ENCODE measurements at places on chromosomes 5 and 9.

DNA sequence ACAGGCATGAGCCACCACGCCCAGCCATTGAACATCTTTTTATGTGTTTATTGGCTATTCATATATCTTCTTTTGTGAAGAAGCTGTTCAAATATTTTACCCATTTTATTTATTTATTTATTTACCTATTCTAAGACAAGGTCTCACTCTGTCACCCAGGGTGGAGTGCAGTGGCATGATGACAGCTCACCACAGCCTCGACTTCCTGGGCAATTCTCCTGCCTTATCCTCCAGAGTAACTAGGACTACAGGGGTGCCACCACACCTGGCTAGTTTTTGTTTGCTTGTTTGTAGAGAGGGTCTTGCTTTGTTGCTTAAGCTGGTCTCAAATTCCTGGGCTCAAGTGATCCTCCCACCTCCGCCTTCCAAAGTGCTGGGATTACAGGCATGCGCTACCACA lies 33.5 kb downstream of the NAIF1 start:
- no peak for DNase-seq
- no peak overlapping the region for H3K27ac ChIP-seq
- peak overlapping the region; percentile 48 for H3K4me3 ChIP-seq
- H3K36me3 ChIP-seq = peaks cover 3% of the 10 kb centered on the region
- H3K27me3 ChIP-seq = peaks cover 7% of the 10 kb centered on the region

- H3K4me3 ChIP-seq = no peak overlapping the region
- no peak overlapping the region for H3K27ac ChIP-seq
- H3K27me3 ChIP-seq = peaks cover 2% of the 10 kb centered on the region
- H3K36me3 ChIP-seq = no peaks in the 10 kb centered on the region
- no peak for DNase-seq
Observed at GRCh38 chr5:58404734-58405133, 55.2 kb downstream of the PLK2 start.

DNA sequence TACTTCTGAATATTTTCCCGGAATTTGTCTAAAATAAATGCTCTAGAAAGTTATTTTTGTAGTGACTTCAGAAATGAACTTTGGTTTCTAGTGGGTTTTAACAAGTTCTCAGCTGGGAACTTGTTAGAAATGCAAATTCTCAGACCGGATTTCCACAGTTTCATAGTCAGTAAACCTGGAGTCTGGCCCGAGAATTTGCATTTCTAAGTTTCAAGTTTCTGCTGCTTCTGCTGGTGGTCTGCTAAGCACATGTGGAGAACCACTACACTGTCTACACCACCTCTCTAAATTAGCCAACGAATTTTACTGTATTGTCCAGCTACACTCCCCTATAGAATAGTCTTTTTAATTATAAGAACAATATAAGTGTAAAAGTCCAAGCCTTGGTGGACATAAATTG lies 208.0 kb downstream of the CHSY3 start:
- no peak overlapping the region for H3K27ac ChIP-seq
- H3K36me3 ChIP-seq = no peaks in the 10 kb centered on the region
- DNase-seq = no peak
- no peaks in the 10 kb centered on the region for H3K4me1 ChIP-seq

- no peak overlapping the region for H3K27ac ChIP-seq
- H3K27me3 ChIP-seq = no peaks in the 10 kb centered on the region
- DNase-seq = no peak
- H3K36me3 ChIP-seq = no peaks in the 10 kb centered on the region
- no peak overlapping the region for H3K4me3 ChIP-seq
Observed at GRCh38 chr9:105503881-105504280, 54.0 kb upstream of the FKTN start.

DNA sequence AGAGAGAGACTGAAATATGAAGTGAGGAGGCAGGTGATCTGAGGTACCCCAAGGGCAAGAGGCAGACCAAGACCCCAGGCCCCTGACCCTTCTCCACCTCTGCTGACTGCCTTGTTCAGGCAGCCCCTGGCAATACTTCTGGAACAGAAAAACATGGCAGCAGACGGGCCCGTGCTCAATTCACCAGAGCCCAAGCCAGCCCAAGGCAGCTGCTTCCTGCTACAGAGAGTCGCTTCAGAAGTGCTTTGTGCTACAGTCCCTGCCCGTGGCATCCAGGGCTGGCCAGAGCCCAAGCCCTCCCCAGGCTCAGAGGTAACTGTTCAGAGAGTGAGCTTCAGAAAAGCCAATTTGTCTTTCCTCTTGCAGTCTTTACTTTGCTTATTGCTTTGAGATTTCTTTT lies 151.4 kb upstream of the FSTL4 start:
- DNase-seq = no peak
- H3K27me3 ChIP-seq = peaks cover 17% of the 10 kb centered on the region
- H3K4me1 ChIP-seq = no peaks in the 10 kb centered on the region
- H3K27ac ChIP-seq = no peak overlapping the region

DNA sequence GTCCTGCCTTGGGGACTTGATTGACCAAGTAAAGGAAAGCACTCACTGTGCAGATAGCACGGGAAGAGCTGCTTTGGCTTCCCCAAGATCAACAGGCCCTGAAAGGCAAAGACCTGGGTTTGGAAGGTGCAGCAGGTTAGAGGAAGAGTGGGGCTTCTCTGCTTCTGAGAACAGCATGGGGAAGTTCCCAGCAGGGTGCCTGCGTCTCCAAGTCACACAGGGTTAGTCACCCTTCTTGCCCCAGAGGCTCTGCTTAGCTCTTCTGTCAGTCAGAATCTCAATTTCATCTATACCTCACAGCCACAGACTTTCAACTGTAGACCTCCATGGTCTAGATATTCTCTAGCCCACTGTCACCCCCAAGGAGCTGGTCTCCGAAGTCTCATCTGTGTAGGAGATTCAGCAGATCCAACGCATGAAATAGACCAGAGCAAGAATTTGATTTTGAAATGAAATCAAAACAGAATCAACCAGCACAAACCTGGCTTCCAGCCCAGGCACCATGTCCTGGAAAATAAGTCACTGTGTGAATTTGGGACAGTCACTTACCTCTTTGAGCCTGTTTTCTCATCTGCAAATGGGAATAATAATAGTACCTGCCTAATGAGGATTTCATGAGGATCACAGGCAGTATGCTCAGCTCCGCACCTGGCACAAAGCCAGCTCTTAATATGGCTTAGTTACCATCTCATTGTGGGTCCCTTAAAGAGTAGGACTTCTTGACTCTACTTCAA lies 64.0 kb downstream of the SFXN1 start:
- peak overlapping the region; percentile 56 for H3K27ac ChIP-seq
- H3K4me3 ChIP-seq = peak overlapping the region; percentile 7
- peak; percentile 41 for DNase-seq
- H3K27me3 ChIP-seq = no peaks in the 10 kb centered on the region

- no peaks in the 10 kb centered on the region for H3K36me3 ChIP-seq
- H3K4me3 ChIP-seq = no peak overlapping the region
- H3K27me3 ChIP-seq = peaks cover 25% of the 10 kb centered on the region
- H3K27ac ChIP-seq = no peak overlapping the region
- DNase-seq = no peak
Observed at GRCh38 chr5:91189480-91190313, 193.4 kb downstream of the ARRDC3 start.

DNA sequence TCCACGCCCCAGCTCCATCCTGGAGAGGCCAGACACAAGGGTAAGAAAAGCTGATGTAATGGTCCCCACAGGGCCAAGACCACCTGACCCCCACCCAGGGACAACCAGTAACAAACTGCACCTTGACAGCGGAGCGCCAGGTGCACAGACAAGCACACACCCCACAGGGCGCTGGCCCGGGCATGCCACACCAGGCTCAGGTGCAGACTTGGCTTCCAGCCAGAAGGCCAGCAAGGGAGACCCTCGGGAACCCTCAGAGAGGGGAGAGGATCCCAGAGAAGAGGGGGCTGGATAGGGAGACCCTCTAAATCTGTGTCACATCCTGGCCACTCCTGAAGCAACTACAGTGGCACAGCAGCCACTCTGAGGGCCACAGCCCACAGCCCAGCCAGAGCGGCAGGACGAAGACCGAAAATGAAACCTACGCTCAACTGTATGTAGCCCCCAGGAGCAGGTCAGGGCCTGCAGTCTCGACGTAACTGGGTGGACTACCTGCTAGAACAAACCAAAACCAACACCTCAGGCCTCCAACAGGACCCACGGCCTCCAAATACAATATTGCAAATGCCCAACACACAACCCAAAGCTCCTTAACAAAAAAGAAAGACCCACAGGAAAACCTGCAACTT lies 18.5 kb downstream of the CAMSAP1 start:
- H3K27me3 ChIP-seq = peaks cover 6% of the 10 kb centered on the region
- peaks cover 45% of the 10 kb centered on the region for H3K4me1 ChIP-seq
- H3K27ac ChIP-seq = no peak overlapping the region
- H3K4me3 ChIP-seq = no peak overlapping the region
- H3K36me3 ChIP-seq = no peaks in the 10 kb centered on the region
- DNase-seq = no peak

GRCh38 chr5:179324760-179325295 lies 20.4 kb downstream of the ADAMTS2 start:
- no peaks in the 10 kb centered on the region for H3K36me3 ChIP-seq
- H3K4me1 ChIP-seq = no peaks in the 10 kb centered on the region
- H3K27ac ChIP-seq = no peak overlapping the region
- H3K27me3 ChIP-seq = no peaks in the 10 kb centered on the region

DNA sequence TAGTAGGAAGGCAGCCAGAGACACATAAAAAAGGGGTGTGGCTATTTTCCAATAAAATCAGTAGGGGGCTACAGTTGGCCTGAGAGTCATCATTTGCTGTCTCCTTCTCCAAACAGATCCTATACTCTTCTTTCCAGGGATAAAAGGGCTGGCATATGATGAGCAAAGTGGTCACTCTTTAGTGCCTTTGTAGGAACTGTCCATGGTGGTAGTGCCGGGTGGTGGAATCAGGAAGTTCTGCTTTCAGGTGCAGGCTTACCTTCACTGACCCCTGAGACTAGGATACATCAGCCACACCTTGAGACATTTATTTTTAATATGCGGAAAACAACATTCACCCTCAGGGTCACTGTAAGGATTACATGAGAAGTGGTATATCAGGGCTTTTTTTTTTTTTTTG lies 80.8 kb downstream of the ASTN2 start:
- no peaks in the 10 kb centered on the region for H3K27me3 ChIP-seq
- no peaks in the 10 kb centered on the region for H3K36me3 ChIP-seq
- DNase-seq = no peak
- H3K4me1 ChIP-seq = no peaks in the 10 kb centered on the region

GRCh38 chr5:95272316-95272929 lies 12.5 kb downstream of the MCTP1 start:
- H3K4me3 ChIP-seq = no peak overlapping the region
- H3K27ac ChIP-seq = no peak overlapping the region
- H3K36me3 ChIP-seq = no peaks in the 10 kb centered on the region
- no peak for DNase-seq

- no peaks in the 10 kb centered on the region for H3K4me1 ChIP-seq
- H3K27ac ChIP-seq = no peak overlapping the region
- peaks cover 5% of the 10 kb centered on the region for H3K36me3 ChIP-seq
- no peak overlapping the region for H3K4me3 ChIP-seq
- DNase-seq = no peak
Observed at GRCh38 chr9:125293134-125293533, 31.5 kb downstream of the GAPVD1 start.

- no peaks in the 10 kb centered on the region for H3K27me3 ChIP-seq
- H3K27ac ChIP-seq = no peak overlapping the region
- DNase-seq = no peak
Observed at GRCh38 chr9:18926513-18926912, 106.5 kb downstream of the SAXO1 start.

DNA sequence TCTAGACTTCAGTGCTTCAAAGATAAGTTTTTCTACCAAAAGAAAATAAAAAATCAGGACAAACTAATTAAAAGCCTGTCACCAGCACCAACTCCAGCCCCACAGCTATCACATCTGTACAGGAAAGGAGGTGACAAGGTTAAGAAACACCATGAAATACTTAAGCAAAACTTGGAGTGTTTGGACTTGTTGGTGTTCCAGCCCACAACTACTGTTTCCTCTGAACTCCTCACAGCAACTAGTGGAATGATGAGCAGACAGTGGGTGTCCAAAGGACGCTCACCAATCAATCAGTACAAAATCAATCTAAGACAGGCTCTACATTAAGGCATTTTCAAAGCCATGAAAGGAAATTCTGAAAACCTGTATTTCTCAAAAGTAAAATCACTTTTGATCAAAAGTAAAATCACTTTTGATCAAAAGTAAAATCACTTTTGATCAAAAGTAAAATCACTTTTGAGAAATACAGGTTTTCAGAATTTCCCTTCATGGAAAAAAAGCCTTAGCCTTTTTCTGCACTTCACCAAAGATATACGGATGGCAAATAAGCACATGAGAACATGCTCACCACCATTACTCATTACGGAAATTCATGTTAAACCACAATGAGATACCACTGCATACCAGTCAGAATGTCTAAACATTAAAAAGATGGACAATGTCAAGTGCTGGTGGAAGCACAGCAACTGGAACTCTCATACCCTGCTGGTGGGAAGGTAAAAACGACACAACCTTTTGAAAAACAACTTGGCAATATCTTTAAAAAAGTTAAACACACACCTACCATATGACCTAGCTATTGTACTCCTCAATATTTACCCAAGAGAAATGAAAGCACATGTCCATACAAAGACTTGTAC lies 79.7 kb downstream of the MED27 start:
- H3K4me1 ChIP-seq = peaks cover 43% of the 10 kb centered on the region
- H3K27me3 ChIP-seq = no peaks in the 10 kb centered on the region
- DNase-seq = no peak
- peaks cover 12% of the 10 kb centered on the region for H3K36me3 ChIP-seq
- H3K27ac ChIP-seq = no peak overlapping the region

- peaks cover 19% of the 10 kb centered on the region for H3K4me1 ChIP-seq
- H3K27ac ChIP-seq = no peak overlapping the region
- DNase-seq = no peak
- H3K4me3 ChIP-seq = no peak overlapping the region
- no peaks in the 10 kb centered on the region for H3K27me3 ChIP-seq
Observed at GRCh38 chr5:111117136-111117535, 25.0 kb downstream of the WDR36 start.

DNA sequence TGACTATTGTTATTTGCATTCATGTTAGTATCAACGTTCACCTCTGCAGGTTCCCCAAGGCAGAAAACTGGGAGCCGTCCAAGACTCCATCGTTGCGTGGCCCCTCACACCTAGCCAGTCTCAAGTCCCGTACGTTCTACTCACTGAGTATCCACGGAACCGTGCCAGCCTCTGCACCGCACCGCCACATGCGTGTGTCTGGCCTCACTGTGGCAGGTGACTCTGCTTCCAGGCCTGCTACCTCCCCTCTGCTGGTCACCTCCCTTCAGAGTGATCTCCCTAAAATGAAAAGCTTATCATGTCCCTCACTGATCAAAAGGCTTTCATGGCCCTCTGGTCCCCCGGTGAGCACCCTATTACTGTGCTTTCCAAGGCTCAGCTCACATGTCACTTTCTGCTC lies 108.1 kb downstream of the GABBR2 start:
- H3K4me3 ChIP-seq = no peak overlapping the region
- no peak for DNase-seq
- H3K27ac ChIP-seq = no peak overlapping the region
- no peaks in the 10 kb centered on the region for H3K4me1 ChIP-seq
- no peaks in the 10 kb centered on the region for H3K36me3 ChIP-seq

DNA sequence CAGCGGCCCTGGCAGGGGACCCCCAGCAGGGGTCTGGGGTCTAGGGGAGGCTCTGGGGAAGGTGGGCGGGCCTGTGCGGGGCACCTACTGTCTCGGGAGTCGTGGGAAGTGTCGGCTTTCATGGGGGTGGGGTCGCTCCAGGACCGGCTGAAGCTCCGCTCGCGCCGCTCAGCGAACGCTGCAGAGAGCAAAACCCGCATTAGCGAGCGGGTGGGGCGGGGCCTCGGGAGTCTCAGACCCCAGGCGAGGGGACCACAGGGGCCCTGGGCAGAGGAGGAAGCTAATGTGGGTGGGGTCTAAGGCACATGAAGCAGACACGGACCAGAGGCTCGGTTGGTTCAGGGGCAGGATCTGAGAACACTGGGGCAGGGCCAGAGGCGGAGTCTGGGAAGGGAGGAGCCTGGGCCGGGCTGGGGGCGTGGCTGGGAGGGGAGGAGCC lies 5.5 kb downstream of the NSMF start:
- peak overlapping the region; percentile 49 for H3K4me3 ChIP-seq
- no peaks in the 10 kb centered on the region for H3K27me3 ChIP-seq
- peaks cover 4% of the 10 kb centered on the region for H3K36me3 ChIP-seq
- H3K27ac ChIP-seq = no peak overlapping the region
